ENCODE measurements at places on chromosomes 16 and 17. TPM values are rescaled to one million over a fixed set of nuclear protein-coding genes. Genes with fewer than 3 reads are reported as not detected.

DNA sequence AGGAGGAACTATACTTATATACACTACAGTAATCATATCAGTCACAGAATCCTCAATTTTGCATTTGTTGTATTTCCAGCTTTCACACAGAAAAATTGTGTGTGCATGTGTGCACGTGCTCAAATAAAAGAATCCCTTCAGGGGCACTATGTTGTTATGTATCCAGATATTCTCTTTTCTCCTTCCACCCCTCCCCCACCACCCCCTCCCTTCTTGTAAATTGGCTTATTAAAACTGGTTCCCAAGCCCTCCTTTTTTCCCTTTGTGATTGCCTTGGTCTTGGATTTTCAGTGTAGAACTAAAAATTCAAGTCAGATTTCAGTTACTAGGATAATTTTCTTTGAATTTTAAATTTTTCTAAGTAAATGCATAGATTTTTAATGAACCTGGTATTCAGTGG lies 86.3 kb downstream of the WNT3 start:
- DNase-seq = no peak

DNA sequence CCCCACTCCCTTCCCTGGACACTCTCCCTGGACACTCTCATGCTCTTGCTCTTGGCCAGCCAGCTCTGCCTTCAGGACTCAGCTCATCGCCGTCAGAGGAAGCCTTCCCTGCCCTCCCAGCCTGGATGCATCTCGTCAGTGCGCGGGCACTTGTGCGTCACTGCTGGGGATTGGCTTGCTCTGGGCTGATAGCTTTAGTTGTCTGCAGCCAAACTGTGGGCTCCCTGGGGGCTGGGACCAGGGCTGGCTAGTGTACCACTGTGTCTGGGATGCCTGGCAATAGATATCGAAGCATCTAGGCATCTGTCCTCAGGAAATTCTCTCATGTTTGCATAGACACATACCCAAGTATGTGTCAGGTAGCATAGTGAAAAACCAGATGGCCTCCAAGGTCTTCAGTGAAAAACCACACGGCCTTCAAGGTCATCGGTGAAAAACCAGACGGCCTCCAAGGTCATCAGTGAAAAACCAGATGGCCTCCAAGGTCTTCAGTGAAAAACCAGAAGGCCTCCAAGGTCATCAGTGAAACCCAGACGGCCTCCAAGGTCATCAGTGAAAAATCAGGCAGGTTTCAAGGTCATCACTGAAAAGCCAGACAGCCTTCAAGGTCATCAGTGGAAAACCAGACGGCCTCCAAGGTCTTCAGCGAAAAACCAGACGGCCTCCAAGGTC lies 72.0 kb downstream of the CMIP start:
- DNase-seq = no peak

DNA sequence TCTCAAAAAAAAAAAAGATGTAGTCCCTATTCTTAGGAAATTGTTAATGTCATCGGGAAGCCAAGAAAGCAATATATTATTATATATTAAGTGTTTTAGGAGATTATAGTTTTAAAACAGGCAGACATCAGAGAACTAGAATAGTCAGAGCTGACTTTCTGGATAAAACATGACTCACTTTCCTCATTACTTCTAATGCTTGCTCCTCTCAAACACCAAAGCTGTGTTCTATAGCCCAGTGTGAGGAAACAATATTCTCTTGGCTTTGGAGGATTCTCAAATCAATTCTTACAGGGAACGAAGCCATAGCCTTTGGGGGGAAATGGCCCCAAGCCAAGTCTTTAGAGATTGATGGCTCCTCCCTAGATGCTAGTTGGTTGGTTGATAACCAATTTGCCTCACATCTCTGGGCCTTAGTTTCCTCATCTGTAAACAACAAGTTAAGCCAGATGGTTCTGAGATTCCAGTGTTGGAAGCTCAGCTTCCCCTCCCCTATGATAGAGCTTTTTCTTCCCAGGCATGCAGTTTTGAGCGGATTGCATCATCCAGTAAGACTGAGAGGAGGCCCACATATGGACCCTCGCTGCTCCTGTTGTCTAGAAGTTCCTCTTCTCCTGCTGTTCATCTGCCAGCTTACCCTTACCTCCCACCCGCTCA lies 12.4 kb downstream of the NMT1 start:
- no peak for DNase-seq

DNA sequence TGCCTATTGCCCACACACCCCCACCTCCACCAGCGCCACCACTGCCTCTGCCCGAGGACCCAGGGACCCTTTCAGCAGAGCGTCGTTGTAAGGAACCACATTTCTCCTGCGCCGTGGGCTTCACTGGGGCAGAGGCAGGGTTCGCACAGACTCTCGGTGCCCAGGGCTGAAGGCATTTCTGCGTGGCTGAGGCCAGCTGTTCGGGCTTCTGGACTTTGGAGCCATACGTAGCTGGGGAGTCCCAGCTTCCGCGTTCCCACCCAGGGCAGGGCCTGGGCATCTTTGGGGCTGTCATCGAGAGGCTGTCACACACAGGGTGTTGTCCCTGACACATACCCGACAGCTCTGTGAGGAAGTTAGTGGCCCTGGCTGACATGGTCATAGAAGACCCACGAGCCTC lies 16.0 kb upstream of the SMIM5 start:
- no peak for DNase-seq

- no peak for DNase-seq
These were observed 121.2 kb upstream of the CHMP6 start for GRCh38 chr17:80870401-80870800.

GRCh38 chr16:72066747-72067146 lies 3.7 kb downstream of the HPR start:
- no peak for DNase-seq

DNA sequence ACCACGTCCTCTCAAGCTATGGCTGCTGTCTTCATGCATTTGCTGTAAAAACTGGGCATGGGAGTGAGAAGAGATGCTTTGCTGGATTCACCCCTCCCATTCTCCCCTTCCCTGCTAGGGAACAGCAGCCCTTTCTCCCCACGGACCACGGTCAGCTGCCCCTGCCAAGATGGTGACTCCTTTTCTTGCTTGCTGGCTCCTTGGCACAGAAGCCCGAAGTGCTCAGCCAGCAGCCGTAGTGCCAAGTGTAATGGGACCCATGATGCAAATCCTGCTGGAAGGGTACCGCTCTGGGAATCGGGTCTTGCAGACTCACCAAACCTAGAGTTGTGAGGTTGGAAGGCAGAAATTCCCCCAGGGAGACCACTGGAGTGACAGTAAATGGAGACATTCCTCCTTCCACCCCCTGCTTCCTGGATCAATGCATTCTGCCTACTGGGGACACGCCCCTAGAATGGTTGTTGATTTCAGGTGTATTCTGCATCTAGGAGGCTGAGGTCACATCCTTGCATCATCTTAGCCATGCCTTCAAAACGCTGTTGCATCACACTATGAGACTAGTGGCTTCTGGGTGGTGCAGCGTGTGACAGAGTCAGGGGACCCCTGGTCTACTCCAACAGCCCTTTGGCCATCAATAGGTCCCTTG lies 63.0 kb upstream of the CBX4 start:
- DNase-seq = no peak

The XAF1 gene
- 10.2 TPM for total RNA-seq

The TBX21 gene
- total RNA-seq = 0.40 TPM

The CORO1A gene
- 10.4 TPM for total RNA-seq

The CA5A gene
- total RNA-seq = not detected

The NUP93 gene
- 70.1 TPM for total RNA-seq

All from thyroid gland (tissue), 4 donors.